ENCODE measurements at places on chromosomes 1 and 21. TPM values are rescaled to one million over a fixed set of nuclear protein-coding genes. Genes with fewer than 3 reads are reported as not detected.
A peak's percentile ranks its signal among the peaks of the same experiment; 100 is the strongest.

- DNase-seq = peak; percentile 64
Measured at GRCh38 chr1:92274939-92275338, 23.8 kb downstream of the GLMN start.

DNA sequence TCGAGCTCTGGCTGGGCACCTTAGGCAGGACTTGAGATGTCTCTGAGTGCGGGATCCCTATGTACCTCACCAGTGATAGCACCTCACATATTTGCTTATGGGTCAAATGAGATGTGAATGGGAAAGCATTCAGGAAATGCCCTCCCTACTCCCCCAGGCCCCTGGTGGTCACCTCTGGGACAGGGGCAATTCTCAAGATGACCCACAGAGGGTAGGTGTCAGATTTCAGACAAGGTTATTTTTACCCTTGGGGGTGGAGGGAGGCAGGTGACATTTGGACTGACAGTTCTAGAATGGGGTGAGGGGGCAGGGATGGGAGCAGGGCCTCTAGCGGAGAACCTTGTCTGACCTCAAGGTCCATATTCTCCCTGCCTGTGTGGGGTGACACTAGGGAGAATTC, 27.1 kb downstream of the ACOT11 start:
- DNase-seq = peak; percentile 30

DNA sequence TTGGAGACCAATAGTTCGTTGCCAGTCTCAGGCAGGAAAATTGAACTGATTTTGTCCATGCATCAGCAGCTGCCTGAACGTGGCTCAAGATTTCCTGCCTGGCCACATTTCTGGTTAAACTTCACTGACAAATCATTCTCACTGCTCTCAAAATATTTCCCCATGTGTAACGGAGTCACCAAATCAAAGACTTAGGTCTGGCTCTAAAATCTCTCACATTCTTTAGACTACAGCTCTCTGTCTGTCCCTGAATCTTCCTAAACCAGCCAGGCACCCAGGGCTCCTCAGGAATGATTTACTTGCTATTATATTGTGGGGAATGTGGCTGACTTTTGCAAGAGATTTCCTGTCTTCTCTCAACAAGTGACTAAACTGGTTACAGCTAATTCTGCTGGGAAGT, 49.2 kb upstream of the GJA8 start:
- DNase-seq = no peak

DNA sequence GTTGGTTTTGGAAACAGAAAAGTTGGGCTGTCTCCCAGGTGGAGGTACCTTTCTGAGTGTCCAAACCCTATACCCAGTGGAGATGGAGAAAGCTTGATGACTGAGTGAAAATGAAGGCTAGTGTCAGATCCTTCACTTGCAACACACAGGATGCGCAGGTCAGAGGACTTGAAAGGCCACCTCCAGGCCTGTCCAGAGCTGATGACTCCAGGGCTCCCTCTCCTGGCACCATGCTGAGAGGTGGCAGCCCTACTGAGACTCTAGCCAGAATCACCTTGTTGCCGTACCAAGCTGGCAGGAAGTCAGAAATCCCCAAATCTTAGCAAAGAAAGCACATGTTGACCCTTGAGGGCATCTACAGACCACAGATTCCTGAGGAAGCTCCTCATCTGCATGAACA, 16.4 kb downstream of the KNCN start:
- DNase-seq = peak; percentile 95

GRCh38 chr1:17441265-17441992, 2.0 kb upstream of the RCC2 start:
- DNase-seq = no peak

DNA sequence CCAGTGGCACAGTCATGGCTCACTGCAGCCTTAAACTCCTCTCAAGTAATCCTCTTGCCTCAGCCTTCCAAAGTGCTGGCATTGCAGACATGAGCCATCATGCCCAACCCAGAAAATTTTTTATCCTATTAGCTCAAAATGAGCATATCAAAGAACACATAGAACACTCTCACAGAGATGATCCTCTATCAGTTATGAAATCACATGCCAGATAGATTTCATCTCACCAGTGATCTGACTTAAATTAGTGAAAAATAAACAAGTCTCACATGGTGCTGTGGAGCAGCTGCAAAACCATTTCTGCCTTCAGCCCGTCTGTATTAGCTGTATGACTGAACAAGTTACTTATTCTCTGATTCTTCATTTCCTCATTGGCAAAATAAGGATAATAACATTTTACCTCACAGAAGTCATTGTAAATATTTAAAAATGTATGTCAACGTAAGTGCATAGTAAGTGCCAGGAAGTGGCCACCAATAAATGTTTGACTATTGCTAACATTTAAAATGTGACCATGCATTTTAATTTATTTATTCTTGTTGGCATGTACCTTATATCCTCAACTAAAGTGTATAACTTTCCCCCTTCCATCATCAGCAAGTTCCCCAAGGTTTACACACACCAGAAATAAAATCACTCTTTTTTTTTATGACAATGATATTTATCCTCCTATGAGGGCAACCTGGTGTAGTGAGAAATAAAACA, 29.0 kb upstream of the SLC19A2 start:
- no peak for DNase-seq

Gene CYB5RL
- 10.3 TPM for total RNA-seq

Gene AMY1C
- not detected for total RNA-seq

Gene GBP6
- not detected for total RNA-seq

Gene FLG2
- total RNA-seq = not detected

GRCh38 chr21:45590246-45590725, 48.0 kb upstream of the SLC19A1 start:
- DNase-seq = peak; percentile 96

Gene EPS8L3
- total RNA-seq = not detected

- no peak for DNase-seq
Measured at GRCh38 chr1:41580021-41580420, 95.5 kb upstream of the EDN2 start.

DNA sequence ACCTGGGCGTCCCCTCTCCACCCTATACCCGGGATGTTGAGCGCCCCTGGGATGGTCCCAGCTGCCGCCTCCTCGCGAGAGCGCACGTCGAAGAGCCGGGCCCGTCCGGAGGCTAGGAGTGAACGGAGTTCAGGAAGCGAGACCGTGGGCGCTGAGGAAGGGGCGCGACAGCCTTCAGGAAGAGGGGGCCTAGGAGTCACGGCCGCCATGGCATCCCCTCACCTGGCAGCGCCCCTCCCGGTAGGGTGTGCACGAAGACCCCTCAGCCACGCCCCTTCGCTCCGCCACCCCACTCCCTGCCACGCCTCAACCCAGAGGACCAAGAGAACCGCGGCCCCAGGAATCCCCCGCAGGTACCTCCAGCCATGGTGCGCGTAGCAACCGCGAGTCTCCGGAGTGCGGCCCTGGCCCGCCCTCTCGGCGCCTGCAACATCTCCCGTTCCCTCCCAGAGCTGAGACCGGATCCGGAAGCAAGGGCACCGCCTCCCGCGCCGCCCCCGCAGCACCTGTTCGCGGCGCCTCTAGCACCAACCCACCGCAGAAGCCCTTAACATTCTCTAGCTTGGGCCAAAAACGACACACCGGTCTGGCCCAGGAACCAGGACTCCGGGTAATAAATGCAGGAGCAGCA, at the start of gene TSTD1:
TSS of gene TSTD1 (minus strand) at position 442 of the 631 bp plus-strand sequence. CDS start at position 367, 75 bp downstream.
- peak; percentile 65 for DNase-seq

Gene RYR2
- total RNA-seq = not detected

- no peak for DNase-seq
Measured at GRCh38 chr1:87111659-87112371, 197.4 kb downstream of the HS2ST1 start.

DNA sequence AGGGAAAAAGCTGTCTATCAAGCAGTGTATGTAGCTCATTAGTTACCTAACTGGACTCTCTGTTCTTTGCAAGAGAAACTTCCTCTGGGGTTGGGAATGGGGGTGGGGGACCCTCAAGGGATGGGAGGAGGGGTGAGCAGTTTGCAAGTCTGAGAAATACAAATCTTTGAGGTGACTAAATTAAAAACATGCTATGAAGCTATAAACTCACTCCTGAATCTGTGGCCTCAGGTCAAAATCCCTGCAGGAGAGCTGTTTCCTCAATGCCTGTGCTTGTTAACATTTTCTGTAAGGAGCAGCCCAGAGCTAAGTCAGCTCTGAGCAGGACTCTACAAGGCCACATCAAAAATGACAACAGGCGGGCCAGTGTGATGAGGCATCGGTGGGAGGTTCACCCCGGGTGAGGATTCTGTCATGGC, 32.8 kb upstream of the PTPRC start:
- no peak for DNase-seq

GRCh38 chr1:65939191-65939590, 146.5 kb downstream of the PDE4B start:
- no peak for DNase-seq

- DNase-seq = no peak
Measured at GRCh38 chr1:185693654-185694053, 40.5 kb upstream of the HMCN1 start.

Measured in osteoblast (primary cell).